ENCODE measurements at places on chromosomes 3 and 15.
A peak's percentile ranks its signal among the peaks of the same experiment; 100 is the strongest.

- no peak for DNase-seq
Observed at GRCh38 chr15:88800026-88800425, 3.2 kb upstream of the ACAN start.

DNA sequence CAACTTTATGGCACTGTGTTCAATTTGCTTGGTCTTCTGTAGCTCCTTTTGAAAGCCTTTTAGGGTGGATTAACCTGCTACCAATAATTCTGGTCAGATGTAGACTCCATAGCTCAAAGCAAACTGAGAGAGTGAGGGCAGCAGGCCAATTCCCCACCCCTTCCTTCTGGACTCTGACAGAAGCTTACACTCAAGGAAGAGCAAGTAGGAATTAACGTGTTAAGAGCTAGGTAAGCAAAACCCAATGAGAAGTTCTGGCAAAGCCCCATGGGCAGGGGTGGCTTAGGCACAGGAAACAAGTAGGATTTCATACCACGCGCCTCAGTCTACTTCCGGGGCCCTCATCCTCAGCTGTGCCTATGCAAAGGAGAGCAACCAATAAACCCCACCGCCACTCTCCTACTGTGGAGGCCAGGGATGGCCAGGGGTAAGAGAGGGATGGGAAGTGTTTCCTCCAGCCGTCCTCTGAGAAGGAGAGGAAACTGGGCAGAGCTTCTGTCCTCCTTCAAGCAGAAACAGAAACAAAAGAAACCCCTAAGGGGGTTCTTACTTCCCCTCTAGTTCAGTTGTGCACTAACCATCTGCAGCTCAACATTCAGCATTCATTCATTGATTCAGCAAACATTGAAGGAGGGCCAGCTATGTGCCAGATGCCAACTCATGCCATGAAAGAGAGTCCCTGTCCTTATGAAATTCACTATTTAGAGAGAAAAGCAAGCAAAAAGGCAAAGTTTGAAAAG is 12.6 kb downstream of the CCR5 start:
- DNase-seq: no peak

DNA sequence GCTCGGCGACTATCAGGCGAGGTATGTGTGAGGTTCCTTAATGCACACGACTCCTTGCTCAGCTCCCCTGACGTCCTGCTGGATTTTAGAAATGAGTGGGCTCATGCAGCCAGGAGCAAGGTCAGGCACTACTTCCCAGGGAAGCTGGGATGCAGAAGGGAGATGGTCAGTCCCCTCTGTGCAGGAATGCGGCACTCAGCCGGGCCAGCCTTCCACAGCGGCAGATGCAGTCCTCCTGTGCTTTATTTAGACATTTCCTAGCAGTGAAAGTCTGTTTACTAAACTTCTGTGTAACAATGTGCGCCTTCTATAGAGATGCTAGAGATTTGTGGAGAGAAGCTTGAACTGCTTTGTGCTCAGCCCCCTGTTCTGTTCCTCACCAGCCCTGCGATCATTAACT is 252.1 kb downstream of the SLCO3A1 start:
- DNase-seq: no peak

DNA sequence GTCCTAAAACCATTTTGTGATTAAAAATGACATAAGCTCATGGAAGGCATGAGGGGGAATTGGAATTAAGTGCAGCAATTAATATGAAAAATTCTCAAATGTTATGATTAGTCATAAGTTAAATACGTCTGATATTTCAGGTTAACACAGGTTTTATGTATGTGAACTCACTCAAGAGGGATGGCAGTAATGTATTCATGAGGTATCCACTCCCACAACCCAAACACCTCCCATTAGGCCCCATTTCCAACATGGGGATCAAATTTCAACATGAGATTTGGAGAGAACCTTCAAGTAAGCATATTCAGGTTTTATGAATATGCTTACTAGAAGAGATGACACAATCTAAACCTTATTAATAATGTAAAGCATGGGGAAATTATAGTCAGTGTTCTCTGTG is 41.6 kb upstream of the IL20RB start:
- DNase-seq: no peak

DNA sequence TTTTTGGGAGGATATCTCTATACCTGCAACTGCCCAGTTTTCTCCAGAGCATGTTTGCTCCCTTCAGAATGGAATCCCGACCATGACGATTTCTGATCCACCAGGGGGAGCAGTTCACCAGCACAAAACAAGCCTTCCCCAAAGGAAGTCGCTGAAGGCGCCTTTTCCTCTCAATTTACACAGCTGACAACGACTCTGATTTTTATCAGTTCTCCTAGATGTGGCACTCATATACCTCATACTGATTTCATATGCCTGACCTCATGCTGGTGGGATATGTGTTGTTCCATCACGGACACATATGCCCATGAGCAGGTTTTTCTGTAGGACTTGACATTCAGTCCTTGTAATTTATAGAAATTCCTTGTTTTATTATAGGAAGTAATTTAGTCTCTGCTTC is 1028.2 kb downstream of the MCTP2 start:
- DNase-seq: peak; percentile 3

GRCh38 chr15:64474846-64475245 is 14.5 kb downstream of the ZNF609 start:
- no peak for DNase-seq

DNA sequence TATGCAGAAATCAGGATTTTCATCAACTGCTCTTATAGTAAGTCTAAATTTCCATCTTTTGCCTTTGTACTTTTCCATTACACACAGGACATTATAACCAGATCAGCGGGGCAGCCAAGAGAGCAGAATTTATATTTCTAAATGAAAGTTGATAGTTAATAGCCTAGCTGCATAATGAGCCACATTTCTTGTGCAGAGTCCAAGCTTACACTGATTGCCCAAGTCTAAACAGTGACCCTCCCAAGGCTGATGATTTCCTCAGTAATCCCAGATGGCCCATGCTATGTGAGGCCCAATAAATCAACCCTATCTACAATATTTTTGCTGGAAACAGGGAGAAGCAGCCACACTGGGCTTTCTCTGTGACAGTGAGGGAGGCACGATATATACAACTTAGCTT is 475.8 kb upstream of the KCNMB2 start:
- DNase-seq: no peak
